ENCODE measurements at places on chromosomes 7 and 10. TPM values are rescaled to one million over a fixed set of nuclear protein-coding genes. Genes with fewer than 3 reads are reported as not detected.
A peak's percentile ranks its signal among the peaks of the same experiment; 100 is the strongest.

DNA sequence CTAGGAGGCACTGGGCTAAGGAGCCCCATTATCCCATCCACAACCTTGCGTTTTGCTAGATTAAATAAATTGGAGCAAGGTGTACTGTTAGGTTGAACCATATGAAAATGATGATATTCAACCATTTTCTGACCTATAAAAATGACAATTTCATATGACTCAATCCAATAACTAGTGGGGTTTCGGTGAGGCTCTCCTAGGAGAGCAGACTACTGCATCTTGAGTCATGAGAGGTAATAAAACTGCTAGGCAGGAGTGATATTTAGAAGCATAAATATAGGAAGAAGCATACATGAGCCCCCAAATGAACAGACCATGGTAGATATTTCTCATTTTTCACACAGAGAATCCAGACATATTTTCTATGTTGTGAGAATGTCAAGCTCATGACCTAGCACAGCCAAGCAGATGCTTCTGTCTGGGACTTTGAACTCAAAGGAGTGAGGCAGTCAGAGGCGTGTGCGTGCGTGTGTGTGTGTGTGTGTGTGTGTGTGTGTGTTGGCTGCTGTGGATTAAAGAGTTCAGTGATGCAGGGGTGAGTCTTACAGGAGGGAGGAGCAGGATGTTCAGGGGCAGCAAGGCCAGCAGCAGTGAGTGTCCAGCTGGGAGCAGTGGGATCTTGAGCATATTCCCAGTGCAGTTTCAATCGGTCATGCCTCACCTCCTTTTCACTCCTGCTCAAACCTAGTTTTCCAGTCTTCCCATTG is 17.8 kb upstream of the WDR11 start:
- DNase-seq = peak; percentile 47

DNA sequence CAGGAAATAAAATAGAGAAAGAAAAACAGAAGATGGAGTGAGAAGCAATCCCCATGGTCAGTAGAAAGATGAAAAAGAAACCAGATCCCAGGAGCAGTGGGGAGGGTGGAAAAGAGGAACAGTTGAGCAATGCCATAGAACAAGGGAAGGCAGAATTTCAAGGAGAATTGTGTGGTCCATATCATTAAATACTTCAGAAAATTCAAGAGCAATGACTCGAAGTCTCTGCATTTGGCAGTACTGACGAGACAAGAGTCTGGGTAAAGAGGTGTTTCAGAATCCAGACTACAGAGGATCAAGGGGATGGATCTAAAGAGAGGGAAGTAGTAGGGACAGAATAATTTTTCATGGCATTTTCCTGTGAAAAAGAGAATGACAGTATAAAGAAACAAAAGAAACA is 512.6 kb downstream of the PHTF2 start:
- no peak for DNase-seq

DNA sequence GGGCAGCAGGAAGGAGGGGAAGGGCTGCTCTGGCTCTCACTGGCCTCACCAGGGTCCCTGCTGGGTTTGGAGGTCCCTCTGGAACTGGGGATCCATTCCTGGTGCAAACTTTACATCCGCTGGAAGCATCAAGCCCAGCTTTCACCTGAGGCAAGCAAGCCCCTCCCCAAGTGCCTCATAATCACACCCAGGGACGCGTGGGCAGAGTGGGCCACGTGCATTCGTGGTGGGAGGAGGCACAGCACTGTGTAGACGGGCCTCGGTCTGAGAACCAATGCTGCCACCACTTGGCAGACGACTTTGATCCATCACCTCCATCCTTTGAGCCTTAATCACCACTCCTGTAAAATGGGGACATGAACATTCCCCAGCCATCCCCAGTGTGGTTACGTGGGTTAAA is 74.1 kb downstream of the VWA2 start:
- no peak for DNase-seq

- no peak for DNase-seq
Measured at GRCh38 chr7:18464830-18465229, 30.7 kb upstream of the HDAC9 start.

DNA sequence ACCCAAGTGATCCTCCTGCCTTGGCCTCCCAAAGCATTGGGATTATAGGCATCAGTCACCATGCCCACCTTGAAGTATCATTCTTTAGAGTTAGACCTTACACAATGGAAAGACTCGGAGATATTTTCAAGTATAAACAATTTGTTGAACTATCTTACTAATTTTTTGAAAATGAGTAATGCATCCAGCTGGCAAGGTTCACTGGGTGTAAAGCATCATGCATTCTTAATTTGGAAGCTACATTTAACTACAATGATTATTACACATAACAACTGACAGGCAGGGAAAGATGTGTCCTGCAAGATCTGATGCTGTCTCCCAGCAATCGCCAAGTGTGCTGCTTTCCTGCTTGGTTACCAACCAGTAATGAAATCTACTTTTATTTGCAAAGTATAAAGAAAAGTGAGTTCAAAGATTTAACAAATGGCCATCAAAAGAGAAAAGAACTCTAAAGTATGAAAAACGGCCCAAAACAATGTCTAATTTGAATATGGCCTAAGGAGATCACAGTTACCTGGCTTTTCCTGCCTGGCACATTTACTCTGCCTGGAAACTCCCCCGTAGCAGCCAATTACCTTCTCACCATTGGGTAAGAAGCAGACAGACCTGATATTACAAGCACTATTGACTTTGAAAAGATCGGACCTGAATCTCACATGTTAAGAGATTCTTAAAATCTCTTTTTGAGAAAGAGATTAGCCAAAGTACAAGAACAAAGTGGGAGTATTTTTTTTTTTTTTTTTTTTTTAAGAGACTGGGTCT is 59.3 kb upstream of the NMT2 start:
- DNase-seq = no peak

GRCh38 chr10:5904227-5904626 is 14.2 kb downstream of the FBH1 start:
- no peak for DNase-seq

The ADAM8 gene
- total RNA-seq = 6.3 TPM

The INA gene
- total RNA-seq = 1.4 TPM

The SCRN1 gene
- total RNA-seq = 42.1 TPM

The ZNF853 gene
- total RNA-seq = 21.9 TPM

The TET1 gene
- total RNA-seq = 19.3 TPM

The NOS3 gene
- 4.6 TPM for total RNA-seq

All from umbilical cord (tissue), 2 donors.